Frontal cortex (tissue), 4 donors: ENCODE measurements at places on chromosomes 1 and 21.

DNA sequence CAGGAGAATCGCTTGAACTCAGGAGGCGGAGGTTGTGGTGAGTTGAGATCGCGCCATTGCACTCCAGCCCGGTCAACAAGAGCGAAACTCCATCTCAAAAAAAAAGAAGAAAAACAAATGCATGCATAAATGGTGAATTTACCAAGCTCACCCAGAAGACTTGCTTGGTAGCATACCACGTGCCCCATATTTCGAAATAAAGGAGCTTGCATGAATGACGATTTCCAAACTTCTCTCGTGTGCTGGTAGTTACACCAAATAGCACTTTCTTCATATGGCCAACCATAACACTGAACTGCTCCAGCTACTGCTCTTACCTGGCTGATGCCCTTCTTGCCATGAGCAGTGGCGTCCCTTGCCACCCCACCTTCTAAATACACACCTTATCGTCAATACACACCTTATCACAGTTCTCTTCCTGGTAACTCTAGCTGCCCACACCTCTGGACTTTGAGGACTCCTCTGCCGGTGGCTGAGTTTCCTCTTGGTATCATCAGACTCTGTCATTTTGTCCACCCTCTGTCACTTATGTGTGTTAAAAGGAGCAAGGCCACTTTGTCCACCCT, 2.8 kb downstream of the DOP1B start:
- no peak for DNase-seq

GRCh38 chr1:8639148-8639547, 178.3 kb downstream of the RERE start:
- DNase-seq = no peak

DNA sequence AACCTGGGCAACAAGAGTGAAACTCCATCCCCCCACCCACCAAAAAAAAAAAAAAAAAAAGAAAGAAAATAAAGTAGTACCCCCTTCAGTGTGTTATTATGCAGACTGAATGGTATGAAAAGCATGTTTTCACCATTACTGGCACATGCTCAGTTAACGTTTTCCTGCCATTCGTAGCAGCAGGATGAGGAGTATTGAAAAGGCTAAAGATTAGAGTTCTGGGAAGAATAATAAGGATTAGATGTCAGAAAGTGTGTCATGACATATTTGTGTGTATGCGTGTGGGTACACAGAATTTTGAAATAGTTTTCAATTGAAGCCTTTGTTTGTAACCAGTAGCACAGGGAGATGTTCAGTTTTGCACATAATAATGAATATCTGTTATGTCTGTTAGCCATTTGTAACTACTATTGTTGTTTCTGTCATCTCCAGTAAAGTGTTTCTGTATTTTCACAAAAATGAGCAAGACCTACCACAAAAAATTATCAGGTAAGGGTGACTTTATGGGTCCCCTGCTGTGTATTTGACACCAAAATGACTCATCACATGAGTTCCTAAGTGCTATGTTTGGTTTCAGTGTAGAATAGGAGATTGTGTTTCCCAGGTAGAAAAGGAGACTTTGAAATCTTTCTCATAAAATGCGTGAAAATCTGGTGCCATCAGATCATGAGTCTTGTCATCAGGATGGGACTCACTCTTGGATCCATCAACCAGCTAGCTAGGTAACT, 358.9 kb downstream of the DISC1 start:
- DNase-seq = no peak

- no peak for DNase-seq
These were observed 21.9 kb upstream of the FCGR2A start for GRCh38 chr1:161483361-161483760.
